ENCODE measurements at places on chromosomes 3 and 15.

DNA sequence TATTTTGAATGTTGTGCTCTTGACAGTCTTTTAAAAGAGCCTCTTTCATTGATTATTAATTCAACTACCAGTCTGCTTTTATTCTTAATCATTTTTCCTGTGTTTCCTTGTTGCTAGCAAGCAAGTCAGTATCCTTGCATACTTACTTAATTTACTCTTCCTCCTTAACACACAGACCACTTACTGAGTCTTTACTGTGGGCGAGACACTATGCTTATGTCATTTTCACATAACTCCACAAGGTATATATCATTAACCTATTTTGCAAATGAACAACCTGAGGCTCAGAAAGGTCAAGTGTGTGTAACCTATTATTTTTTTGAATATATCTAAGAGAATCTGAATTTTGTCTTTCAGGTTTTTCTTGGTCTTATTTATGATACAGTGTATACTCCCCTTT, 130.9 kb downstream of the WDR76 start:
- DNase-seq: no peak

DNA sequence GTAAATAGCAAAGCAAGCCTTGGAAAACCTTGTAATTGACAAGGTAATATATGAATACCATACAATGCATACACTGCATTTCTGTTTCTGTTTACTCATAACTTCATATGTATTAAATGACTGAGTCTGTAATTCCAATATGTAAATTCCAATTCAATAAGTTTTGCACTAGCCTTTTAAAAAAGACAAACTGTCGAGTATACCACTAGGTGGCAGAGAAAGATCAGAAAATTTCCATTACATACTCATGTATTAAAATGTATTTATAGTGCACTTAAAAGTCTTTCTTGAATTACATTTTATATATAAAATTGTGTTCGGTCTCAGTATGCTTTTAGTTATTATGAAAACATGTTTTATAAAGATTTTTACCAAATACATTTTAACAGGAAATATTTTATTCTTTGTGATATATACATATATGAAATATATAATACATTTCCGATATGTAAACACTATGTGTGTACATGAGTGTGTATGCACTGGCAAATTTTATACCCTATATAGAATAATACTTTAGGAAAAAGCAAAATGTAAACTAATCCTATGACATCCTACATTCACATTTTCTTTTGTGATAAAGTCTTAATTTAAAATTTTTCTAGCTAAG, 216.8 kb downstream of the VGLL3 start:
- no peak for DNase-seq

DNA sequence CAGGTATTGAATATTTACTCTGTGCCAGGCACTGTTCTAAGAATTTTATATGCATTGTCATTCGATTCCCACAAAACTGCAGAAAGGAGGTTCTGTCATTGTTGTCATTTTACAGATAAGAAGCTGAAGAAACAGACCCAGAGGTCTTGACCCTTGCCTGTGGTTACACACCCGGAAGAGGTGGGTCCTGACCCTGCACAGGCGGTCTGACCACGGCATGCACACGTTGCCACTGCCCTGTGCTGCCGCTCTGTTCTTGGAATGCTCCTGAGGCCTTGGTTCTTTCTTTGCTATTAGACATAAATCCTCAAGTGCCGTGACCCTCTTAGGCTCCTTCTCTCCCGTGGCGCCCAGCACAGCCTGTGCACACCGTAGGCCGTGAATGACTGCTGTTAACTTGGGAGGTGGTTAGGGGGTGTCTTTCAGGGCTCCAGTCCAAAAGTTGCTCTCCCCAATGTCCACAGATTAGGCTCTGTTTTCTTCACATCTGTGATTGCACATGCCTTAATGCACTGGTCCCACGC, 74.1 kb upstream of the PLXNA1 start:
- no peak for DNase-seq

DNA sequence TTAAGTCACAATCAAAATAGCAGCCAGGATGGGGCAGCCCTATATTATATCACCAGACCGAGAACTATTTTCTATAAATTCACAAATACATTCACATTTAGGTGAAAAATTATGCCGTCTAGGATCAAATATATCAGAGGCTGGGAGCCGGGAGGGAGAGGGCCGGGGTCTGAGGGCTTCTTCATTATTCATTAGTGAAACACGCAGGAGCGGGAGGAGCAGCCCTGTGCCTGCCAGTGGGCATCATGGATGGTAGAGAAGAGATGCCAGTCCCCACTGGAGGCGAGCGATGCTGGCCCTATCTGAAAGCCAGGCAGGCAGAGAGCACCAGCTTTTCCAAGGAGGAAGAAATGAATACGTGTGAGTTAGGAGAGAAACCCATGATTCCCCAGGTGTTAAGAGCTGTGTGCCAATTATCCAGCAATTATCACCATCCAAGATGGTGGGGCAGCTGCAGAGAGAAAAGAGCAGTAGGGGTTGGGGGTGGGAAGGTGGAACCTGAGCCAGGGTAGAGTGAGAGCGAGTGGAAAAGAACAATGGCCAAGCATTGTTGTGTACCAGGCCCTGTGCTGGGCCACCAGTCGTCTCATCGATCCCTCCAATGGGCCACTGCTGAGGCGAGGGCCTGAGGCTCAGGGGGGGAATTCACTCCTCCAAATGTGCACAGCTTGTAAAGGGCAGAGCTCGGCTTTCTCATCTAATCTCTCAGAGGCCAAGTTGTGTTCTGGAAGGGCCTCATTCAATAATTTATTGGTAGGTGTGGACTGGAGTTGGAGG, 261.3 kb upstream of the TLE3 start:
- peak; percentile 28 for DNase-seq

- no peak for DNase-seq
Observed at GRCh38 chr3:47103619-47104018, 60.3 kb downstream of the SETD2 start.

- DNase-seq: peak; percentile 91
Observed at GRCh38 chr3:57164657-57165573, at the start of gene IL17RD. IL17RD (minus strand) TSS chr3:57165353; CDS start chr3:57165286, 67 bp downstream.

DNA sequence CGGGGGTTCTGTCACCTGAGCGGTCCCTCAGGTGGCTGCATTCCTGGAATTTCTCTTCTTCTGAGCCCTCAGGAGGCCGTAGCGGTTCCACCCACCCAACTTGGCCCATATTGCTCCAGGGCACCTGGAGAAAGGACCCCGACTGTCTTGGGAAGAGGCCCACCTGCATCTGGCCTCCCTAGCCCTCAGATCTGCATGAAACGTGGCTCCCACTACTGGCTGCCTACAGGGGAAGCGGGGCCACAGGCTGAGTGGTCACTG, 9.9 kb upstream of the ANPEP start:
- DNase-seq: no peak

DNA sequence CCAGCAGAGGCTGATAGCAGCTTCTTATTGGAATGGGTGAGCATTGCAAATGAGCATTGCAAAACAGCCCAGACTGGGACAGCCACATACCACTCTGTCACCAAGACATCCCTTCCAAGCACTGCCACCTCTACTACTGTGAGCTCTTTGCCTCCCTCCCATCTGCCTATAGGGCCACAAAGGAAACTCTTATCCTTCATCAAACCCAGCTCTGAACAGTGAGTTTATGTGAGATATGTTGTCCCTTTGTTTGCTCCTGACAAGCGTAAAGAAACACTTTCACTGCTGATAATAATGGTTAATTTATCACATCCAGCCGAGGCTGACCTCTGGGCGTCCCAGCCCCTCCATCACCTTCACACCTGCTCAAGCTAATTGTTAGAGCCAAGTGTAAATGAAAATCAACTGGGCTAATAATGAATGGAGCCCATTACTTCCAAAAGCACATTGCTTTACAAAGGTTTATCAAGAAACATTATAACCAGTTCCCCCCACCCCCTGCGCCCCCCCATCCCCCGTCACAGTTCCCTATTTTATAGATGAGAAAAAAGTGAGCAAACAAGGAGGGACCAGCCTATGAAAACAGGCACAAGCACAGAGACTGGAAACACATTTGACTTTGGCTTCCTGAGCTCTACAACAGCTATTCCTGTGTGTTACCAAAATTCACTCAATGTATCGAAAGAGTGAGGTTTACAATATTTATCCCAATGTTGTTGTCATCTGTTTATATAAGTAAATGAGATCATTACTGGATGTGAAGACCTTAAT, 146.3 kb downstream of the ANXA2 start:
- DNase-seq: no peak

Data from left forelimb (tissue), 1 donor.